ENCODE measurements at places on chromosomes 3 and 15.

GRCh38 chr3:50172626-50173220 lies 17.6 kb downstream of the SEMA3F start:
- no peak for DNase-seq

GRCh38 chr3:82281205-82281604 lies 519.8 kb upstream of the GBE1 start:
- peak; percentile 23 for DNase-seq

DNA sequence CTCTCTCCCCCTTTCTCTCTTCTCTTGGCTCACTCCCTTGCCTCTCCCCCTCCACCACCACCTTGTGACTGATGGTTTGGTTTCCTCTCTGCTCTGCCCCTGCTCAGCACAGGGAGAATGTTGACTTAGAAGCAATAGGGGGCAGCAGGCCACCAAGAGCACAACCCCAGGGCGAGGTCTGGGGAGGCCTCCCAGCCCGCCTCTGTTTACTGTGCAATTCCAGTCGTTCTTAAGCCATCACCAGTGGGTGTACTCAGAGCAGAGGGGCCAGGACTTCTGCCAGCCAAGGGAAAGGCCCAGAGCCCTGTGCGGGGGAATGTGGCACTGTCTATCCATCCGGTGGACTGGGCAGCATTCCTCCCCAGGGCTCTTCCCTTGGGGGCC lies 5.7 kb upstream of the APEH start:
- DNase-seq: no peak

- DNase-seq: no peak
Measured at GRCh38 chr15:28274635-28275034, 47.3 kb downstream of the HERC2 start.

GRCh38 chr3:14001136-14001535 lies 121.3 kb upstream of the WNT7A start:
- no peak for DNase-seq

GRCh38 chr3:1908651-1909445 lies 189.8 kb upstream of the CNTN4 start:
- DNase-seq: no peak

- no peak for DNase-seq
Measured at GRCh38 chr15:27260523-27260922, 289.5 kb downstream of the GABRG3 start.

DNA sequence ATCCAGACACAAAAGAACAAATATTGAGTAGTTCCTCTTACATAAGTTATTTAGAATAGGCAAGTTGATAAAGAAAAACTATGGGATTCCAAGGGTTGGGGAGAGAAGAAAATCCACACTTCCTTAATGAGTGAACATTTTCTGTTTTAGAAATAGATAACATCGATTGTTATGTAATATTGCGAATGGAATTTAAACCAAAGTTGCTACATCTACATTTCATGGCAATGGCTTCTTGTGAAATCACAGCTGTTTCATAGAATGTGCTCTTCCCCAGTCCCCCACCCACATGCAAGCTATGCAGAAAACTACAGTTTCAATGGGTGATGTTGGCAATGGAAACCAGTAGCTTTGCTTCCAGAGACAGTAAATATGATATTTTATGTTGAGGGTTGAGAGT lies 1639.5 kb downstream of the SI start:
- no peak for DNase-seq

DNA sequence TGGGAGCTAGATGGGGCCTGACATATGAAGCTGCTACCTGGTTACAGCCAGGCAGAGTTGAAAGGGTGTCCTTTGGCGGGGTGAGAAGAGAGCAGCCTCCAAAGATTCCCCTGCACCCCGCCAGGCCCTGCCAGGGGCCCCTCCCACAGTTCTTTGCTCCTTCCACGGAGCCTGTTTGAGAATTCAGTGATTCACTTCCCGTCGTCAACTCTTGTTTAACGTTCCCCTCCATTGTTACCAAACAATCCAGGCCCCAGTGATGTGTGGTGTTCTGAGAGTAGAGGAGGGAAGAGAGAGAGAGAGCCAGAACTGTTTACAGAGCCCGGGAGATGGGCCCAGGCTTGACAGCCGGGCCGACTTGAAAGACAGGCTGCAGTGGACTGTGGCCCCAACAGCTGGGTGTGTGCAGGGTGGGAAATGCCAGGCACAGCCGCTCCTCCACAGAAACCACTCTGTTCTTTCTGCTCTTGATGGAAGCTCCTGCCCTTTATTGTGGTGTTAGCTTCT lies 81.5 kb downstream of the SMAD3 start:
- peak; percentile 62 for DNase-seq

GRCh38 chr3:72009851-72010443 lies 225.0 kb upstream of the PROK2 start:
- no peak for DNase-seq

GRCh38 chr3:40009991-40010390 lies 200.6 kb downstream of the MYRIP start:
- no peak for DNase-seq

GRCh38 chr3:152019508-152019907 lies 146.1 kb downstream of the SUCNR1 start:
- DNase-seq: no peak

GRCh38 chr3:154464440-154465190 lies 34.6 kb upstream of the GPR149 start:
- DNase-seq: no peak

DNA sequence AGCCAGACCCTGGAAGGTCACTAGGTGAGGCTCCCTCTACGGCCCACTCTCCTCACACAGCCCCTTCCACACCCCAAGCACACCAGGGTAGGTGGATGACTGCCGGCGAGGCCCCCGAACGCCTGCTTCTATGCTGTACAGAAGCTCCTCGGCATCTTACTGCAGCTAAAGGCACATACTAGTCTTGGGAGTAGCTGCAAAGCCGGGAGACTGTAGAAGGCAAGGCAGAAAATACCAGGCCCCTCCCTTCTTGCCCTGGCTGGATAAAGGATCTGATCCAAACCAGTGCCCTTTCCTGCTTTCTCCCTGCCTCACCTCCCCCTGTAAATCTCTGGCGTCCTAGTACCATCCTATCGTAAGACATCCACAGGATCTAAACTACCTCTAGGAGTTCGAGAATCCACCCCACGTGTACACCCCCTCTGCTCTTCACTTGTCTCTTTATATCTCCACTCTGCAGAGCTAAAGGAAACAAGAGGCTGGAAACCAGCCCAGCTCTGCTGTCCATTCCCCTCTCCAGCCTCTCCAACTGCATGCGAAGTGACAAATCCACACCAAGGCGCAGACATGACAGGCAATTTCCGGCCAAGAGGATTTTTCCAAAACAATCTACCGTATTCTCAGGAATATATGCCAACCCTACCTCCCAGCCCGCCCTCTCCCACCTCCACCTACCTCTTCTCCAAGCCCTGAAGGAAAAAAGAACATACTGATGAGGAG lies 11.8 kb downstream of the TNK2 start:
- peak; percentile 90 for DNase-seq

DNA sequence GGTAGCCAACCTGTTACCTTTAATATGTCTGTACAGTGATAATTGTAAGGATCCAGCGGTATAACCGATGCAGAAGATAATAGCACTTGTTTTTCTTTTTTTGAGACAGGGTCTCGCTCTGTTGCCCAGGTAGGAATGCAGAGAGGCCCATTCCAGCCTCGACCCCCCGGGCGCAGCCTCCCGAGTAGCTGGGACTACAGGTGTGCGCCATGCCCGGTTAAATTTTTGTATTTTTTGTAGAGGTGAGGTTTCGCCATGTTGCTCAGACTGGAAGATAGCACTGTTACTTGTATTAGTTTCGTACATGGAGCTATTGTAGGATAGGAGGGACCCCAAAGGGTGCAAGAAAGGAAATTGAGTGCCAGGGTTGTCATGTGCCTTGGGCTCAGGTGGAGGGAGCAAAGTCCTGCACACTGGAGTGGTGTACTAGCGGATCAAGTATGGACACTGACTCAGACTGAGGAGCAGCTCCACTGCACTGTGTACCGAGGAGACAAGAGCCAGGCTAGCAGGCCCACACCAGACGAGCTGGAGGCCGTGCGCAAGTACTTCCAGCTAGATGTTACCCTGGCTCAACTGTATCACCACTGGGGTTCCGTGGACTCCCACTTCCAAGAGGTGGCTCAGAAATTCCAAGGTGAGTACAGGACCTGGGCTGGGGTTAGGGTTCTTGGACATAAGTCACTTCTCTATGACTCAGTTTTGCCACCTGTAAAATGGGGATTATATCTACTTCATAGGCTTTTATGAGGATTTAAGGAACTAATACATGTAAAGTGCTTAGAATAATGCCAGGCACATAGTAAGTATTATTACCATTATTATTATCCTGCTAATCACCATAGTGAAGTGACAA lies 1.0 kb downstream of the OGG1 start:
- no peak for DNase-seq

- no peak for DNase-seq
Measured at GRCh38 chr3:69204315-69204957, 82.0 kb upstream of the LMOD3 start.

- DNase-seq: no peak
Measured at GRCh38 chr3:122350814-122351418, 25.9 kb downstream of the CSTA start.

GRCh38 chr3:89740080-89740880 lies 632.9 kb downstream of the EPHA3 start:
- DNase-seq: no peak

GRCh38 chr15:73993211-73993994 lies 1.1 kb upstream of the PML start:
- no peak for DNase-seq

DNA sequence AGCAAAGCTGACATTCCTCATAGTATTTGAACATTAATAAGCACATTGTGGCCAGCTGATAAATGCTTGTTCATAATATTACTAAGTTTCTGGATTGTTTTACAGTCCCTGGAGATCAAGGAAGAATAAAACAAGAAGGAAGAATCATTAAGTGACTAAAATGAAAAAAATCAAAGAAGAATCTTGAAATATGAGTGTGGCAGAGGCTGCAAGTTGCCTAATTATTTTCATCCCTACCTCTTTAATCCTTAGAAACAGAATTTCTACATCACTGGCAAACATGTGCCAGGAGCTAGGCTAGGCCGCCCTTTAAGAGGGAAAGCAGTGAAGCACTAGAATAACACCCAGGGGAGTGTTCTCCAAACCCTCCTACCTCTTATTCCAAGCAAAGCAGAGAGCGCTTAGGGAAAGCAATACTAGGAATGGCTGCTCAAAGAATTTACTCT lies 98.9 kb downstream of the MAGI1 start:
- DNase-seq: no peak

GRCh38 chr3:147755310-147755709 lies 346.1 kb downstream of the ZIC1 start:
- DNase-seq: no peak

DNA sequence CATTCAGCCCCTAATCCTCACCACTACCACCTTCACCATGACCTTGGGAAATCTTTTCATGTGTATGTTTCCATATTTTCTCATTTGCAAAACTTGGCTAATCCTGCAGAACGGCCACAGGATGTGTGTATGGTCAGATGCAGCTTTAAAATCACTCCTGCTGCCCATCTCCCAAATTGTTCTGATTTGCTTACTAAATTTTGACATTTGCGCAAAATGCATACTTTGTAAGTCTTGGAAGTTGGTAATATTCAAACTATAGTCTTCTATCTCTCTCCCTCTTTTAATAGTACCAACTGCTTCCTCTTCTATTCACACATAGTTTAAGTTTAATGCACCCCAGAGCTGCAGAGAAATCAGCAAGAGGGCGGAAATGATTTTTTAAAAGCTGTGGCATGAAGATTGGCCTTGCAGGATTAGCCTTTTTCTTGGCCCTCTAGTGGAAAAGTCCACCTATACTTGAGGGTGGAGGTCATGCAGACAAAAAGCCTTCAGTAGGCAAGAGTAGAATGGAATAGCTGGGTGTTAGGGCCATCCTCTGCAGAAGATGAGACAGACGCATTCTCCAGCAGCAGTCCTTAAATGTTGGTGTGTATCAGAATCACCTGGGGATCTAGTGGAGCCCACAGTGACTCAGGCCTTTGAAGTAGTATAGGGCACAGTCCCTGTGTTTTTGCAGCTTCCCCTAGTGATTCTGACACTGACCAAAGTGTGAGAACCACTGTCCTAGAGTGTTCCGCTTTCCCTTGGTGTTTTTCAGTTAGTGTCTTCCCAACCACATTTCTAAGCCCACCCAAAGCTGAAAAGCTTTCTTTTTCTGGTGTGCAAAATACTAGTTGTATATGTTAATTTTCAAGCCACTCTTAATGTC lies 181.7 kb downstream of the CHST2 start:
- DNase-seq: no peak

DNA sequence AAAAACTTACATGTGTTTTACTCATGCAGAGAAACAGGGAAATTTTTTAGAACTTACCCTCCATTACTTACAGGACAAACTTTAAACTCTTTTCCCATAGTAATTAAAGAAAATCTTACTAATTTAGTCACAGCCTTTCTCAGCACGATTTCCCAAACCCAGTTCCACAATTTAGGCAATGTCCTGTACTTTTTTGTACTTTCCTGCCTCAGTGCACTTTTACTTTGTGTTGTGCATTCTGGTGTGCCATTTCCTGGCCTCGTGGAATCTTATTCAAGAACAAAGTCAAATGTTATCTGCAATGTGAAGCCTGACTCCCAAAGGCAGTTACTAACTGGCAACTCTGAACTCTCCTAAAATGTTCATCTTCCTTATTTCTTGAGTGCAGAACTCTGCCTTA lies 1.9 kb downstream of the SLC33A1 start:
- no peak for DNase-seq

DNA sequence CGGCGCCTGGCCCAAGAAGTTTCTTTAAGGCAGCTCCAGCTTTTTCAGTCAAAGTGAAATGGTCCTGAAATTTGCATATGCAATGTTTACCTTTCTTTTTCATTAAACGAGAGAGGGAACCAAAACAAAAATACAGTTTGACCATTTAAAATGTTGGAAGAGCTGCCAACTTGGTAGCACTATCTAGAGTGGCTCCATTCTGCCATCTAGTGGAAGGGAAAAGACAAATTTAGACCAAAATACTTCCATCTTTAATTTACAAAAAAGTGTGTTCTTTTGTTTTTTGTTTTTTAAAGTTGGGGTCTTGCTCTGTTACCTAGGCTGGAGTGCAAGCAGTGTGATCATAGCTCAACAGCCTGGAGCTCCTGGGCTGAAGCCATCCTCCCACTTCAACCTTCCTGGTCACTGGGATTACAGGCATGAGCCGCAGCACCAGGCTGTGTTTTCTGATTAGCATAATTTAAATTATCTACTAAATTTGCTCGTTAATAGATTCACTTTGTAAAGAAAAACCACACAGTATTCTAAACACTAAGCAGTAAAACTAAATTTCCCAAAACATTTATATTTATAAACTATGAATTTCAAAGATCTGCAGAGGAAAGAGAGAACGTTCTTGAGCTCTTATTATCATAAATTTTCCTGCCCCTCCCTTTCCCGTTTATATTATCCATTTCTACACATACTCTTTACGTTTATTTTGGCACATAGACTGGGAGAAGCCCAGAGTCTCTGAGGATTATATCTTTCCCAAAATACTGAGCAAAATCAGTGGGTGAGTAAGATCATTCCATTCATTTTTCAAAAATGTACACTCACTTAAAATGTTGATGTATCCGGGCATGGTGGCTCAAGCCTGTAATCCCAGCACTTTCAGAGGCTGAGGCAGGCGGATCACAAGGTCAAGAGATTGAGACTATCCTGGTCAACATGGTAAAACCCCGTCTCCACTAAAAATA lies 15.4 kb upstream of the RFC4 start:
- peak; percentile 39 for DNase-seq

GRCh38 chr3:179098388-179099077 lies 26.9 kb upstream of the ZMAT3 start:
- DNase-seq: peak; percentile 79

Measured in A172 (cell line).